ENCODE measurements at places on chromosomes 5 and 9.
A peak's percentile ranks its signal among the peaks of the same experiment; 100 is the strongest.

GRCh38 chr9:4221931-4222330 is 77.9 kb downstream of the GLIS3 start:
- no peak for DNase-seq

GRCh38 chr5:150082374-150082773 is 4.0 kb downstream of the CSF1R start:
- no peak for DNase-seq

GRCh38 chr5:19987612-19988361 is at the start of gene CDH18:
TSS of gene CDH18 (minus strand) at chr5:19988200. CDS start at chr5:19838986, 149,214 bp downstream.
- DNase-seq: no peak

DNA sequence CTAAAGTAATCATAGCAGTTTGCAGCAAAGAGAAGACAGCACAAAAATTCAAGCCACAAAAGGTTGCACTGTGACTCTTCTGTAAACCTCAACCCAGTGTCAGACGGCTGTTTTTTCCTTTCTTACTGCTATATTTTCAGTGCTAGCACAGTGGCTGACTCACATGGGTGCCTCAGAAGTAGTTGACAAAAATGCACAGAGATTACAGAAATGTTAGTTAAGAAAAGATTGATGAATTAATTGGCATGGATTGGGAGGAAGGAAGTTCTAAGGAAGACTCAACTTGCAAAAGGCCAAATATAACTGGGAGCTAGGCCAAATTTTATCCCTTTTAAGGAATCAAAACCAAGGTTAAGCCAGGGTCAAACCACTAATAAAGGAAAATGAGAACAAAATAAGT is 43.7 kb upstream of the ITGA1 start:
- DNase-seq: peak; percentile 59

DNA sequence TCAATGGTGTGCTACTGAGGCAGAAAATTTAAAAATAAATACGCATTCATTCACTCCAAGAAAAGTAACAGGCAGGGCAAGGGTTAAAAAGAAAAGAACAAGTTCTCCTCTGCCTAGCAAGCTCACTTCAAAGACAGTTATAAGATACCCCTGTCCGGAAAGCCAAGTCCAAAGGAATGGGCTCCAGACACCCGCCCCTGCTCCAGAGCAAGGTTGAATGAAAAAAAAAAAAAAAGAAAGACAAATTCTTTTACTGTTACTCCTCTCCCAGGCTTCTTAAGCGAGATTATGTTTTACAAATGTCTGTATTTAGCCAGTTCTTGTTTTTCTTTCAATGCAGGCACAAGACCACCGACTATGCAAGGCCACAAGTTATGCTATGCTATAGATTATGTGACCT is 9.1 kb upstream of the ANXA2R start:
- no peak for DNase-seq

DNA sequence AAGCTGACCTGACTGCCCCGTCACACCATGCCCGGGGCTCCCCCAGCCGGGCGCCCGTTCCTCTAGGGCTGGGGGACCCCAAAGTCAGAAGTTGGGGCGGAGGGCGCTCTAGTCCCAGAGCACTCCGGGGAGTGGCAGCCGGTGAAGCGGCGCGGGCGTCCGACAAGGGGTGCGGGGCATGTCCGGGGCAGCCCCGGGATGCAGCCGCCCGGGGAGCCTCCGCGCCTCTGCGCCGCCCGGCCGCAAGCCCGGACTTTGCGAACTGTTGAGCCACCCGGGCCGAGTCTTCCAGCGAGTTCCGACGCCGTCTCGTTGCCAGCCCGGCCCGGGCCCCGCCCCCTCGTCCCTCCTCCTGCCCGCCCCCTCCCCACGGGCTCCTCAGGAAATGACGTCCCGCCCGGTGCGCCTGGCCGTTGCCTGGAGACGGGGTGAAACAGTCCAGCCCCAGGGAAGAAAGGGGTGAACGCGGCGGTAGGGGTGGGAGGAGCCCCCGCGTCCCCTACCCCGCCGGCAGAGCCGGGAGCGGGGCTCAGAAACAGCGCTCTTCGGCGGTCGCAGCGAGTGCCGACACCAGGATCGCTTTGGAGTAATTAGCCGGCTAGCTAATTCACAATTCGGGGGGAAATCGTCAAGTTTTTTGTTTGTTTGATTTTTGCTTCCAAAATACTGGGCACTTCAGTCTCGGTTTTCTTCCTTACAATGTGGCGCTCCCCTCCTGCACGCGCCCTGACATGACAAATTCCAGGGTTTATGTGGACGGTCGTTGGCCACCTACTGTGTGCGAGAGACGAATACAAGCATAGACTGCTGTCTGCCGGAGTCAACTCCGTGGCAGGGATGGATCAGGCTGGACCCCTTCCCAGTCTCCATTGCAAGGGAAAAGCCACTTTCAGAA is at the start of gene WHRN:
WHRN (minus strand) TSS at position 287 of the 895 bp plus-strand sequence. CDS start 672 bp downstream, outside the sequence.
- peak; percentile 92 for DNase-seq

- no peak for DNase-seq
These were observed 219.6 kb downstream of the CTNND2 start for GRCh38 chr5:11684607-11685006.

- DNase-seq: no peak
These were observed 722.5 kb upstream of the CHD1 start for GRCh38 chr5:99651298-99651697.

DNA sequence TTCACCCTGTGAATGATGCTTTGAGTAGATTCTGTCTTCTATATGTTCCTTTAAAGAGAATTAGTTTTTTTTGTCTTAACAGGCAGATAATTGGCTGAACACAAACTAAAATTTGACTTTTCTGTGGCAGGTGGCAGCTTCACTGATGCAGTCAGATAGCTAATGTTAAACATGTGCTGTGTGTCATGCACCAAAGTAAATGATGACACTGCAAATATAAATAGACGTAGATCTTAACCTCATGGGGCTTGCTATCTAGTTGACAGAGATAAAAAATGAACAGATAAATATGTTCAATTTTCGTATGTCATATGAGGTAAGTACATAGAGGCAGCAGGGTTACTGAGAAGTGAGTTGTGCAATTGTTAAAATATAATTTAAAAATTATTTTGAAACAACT is 82.7 kb downstream of the PARP8 start:
- no peak for DNase-seq

DNA sequence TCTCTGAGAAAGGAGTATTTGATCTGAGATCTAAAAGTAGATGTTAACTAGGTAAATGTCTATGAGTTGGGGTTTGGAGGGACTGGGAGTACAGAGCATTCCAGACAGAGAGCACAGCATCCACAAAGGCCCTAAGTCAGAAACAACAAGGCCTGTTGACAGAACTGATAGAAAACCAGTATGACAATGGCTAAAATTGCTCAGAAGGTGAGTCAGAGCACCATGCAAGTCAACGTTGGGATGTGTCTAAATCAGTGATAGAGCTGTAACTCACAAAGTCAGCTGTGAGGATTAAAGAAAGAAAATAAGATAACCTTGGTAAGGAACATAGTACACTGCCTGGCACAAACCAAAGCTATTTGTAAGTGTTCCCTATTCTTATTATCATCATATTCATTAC is 124.0 kb downstream of the CETN3 start:
- no peak for DNase-seq

DNA sequence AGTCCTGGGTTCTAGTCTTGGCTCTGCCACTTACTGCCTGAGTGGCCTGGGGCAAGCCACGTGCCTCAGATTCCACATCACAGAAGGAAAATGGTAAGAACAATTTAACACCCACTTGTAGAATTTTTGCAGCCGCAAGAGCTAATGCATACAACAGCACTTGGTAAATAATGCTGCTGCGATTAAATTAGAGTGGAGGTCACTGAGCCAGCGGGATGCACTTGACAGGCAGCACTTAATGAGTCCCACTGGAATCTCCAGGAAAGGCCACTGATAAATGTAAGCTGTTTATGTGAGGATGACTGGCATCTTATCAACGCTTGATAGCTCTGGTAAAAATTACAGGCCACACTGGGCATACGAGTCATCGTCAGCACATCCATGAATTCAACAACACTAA is 59.4 kb upstream of the UBTD2 start:
- no peak for DNase-seq

DNA sequence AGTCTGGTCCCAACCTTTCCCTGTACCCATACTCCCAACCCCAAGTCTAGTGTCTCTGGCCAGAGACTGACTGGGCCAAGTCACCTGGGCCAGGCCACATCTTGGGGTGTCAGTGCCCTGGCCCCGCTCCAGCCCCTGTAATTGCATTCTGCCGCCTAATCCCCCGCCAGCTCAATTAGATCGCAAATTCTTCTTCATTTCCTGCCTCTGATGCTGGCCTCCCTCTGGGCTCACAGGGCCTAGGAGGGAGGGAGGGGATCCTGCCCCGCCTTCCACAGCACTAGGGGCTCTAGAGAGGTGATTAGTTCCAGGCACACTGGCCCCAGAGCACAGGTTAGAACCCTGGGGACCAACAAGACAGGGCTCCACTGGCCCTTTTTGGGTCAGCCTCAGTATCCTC is 5.5 kb downstream of the CXXC5 start:
- no peak for DNase-seq

DNA sequence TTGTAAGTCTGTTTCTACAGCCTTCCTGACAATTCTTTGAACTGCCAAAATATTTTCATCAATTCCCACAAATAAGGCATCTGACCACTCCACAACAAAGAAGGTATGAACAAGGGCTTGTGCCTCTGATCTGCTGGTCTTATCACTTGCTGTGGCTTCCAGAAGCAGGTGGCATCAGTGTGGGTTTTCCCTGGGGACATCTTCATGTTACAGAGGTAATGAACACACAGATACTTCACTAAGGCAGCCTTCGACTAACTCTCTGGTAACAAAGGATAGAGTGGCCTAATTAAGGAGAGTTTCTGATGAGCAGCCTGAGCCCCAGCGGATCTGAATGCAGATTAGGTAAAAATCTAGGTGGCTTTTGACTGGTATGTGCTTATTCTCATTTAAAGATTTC is 15.2 kb upstream of the ERAP2 start:
- DNase-seq: no peak

- DNase-seq: no peak
These were observed 37.4 kb downstream of the PRRX2 start for GRCh38 chr9:129702589-129703520.

- no peak for DNase-seq
These were observed 152.6 kb upstream of the MSX2 start for GRCh38 chr5:174571662-174572397.

DNA sequence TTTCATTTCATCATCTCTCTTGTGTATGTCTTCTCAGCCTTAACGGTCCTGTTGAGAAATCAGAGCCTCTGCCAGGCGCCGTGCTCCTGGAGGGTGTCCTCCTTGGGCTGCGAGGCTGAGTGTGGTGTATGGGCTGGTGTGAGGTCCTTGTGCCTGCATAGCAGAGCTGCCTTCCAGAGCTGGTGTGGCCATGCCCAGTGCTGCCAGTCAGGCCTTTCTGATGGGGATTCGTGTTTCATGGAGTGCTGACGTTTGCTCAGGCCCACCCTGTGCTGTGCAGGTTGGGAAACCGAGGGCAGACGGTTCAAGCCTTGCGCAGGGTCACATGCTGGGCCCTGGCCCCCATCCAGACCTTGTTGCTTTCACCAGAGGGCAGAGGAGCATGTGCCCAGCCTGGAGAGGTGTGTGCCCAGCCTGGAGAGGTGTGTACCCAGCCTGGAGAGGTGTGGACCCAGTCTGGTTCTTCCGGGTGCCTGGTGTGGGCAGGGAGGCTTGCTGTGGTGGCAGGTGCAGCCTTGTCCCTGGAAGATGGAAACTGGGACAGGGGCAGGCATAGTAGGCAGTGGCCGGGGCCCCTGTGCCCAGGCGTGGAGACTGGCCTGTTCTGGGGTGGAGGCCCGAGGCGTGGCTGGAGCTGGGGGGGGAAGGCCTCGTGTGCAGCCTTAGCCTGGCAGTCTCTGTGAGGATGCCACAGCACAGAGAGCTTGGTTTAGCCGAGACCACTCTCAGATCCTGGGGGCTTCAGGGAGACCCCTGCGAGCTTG is 84.0 kb downstream of the RXRA start:
- DNase-seq: no peak

GRCh38 chr9:113646491-113646890 is 183.0 kb downstream of the RGS3 start:
- no peak for DNase-seq

DNA sequence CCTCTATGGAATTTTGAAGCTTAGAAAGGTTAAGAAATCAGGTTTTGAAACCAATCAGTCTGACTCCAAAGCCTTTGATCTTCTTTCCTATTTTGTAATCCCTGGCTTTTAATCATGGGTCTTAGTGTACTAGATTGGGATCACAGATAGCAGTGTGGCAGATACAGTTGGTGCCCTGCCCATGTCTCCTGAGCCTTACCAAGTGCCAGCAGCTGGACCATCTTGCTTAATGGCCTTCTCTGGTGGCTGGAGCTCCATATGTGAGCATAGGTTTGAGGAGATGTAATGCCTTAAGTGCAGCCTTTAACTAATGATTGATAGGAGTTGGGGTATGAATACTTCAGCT is 16.7 kb upstream of the RIC1 start:
- no peak for DNase-seq

- no peak for DNase-seq
These were observed 1933.2 kb upstream of the WWC1 start for GRCh38 chr5:166358127-166358830.

DNA sequence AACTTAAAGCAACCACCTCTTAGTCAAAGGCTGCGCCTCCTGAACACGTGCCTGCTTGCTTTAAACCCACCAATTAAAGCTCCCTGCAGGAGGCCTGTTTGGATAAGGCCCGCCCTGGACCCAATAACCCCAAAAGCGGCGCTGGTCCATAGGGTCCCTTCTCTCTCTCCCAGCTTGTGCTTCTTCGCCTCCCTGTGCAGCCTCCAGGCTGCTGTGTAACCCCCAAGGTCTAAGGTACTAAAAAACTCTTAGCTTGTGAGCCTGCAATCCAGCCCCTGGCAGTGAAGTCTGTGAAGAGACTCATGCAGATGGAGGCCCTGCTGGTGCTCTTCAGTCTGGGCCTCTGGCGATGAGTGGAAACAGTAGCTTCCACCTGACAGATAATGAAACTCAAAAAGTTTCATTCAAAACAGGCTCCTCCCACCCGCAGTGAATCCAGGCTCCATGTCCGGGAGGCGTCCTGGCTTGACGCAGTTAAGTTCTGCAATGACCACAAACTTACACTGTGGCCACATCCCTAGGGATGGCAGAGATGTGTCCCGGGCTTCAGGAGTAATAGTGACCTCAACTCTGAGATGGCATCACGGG is 97.3 kb downstream of the PRRT1B start:
- DNase-seq: no peak

GRCh38 chr9:135277219-135278201 is 190.0 kb downstream of the OLFM1 start:
- DNase-seq: no peak

- DNase-seq: no peak
These were observed 453.7 kb downstream of the LRRC70 start for GRCh38 chr5:63032343-63032742.

DNA sequence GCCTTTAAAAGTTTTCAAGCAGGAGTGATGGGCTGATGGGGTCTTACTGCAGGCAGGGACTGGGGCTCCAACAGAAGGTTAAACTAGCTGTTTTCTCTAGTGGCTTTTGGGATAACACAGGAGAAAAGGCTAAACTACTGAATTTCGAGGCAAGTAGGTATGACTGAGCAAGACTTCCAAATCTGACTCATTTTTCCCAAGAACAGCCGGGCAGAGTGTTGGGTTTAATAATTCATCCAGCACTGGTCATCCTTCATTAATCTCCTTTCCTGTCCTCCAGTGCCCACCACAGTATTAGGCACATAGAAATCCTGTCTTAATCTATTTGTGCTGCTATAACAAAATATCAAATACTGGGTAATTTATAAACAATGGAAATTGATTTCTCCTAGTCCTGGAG is 20.5 kb downstream of the MSX2 start:
- no peak for DNase-seq
